Vagina (tissue), 2 donors: ENCODE measurements at places on chromosomes 1 and 21. TPM values are rescaled to one million over a fixed set of nuclear protein-coding genes. Genes with fewer than 3 reads are reported as not detected.

Gene TSPAN1
- 3.9 TPM for total RNA-seq

Gene OR14I1
- total RNA-seq = not detected

Gene OR2T29
- not detected for total RNA-seq

Gene NUDT4B
- not detected for total RNA-seq

Gene CYP4A22
- not detected for total RNA-seq

Gene CNTN2
- total RNA-seq = 7.4 TPM

Gene NCAM2
- total RNA-seq = 4.7 TPM

Gene KIAA1614
- total RNA-seq = 13.0 TPM

Gene NPPB
- total RNA-seq = not detected

Gene CRYAA
- not detected for total RNA-seq

Gene TRAF5
- total RNA-seq = 14.0 TPM

Gene VWA5B1
- total RNA-seq = not detected

Gene C1orf116
- total RNA-seq = 11.8 TPM

Gene LRIF1
- 6.9 TPM for total RNA-seq

Gene ITPKB
- total RNA-seq = 31.7 TPM

Gene INSRR
- not detected for total RNA-seq

Gene RFX5
- total RNA-seq = 13.0 TPM

Gene RCSD1
- 11.5 TPM for total RNA-seq

Gene MMP23B
- total RNA-seq = 42.7 TPM

Gene BMP8A
- 2.9 TPM for total RNA-seq

Gene RGS7
- not detected for total RNA-seq

Gene CD52
- total RNA-seq = 8.1 TPM

Gene ZNF695
- 0.49 TPM for total RNA-seq

Gene THAP3
- 29.0 TPM for total RNA-seq

Gene RAP1GAP
- 1.2 TPM for total RNA-seq

Gene LRRC71
- total RNA-seq = not detected

Gene CELA3B
- not detected for total RNA-seq

Gene HSF2BP
- total RNA-seq = 2.7 TPM

Gene OLFML2B
- total RNA-seq = 12.8 TPM

Gene ARHGAP30
- total RNA-seq = 14.5 TPM

Gene AMY2A
- not detected for total RNA-seq

Gene COL16A1
- 82.3 TPM for total RNA-seq

Gene RGS18
- 0.98 TPM for total RNA-seq

Gene LAPTM5
- 39.8 TPM for total RNA-seq

Gene PRDM15
- total RNA-seq = 31.2 TPM

Gene CD53
- total RNA-seq = 41.5 TPM

Gene MX2
- total RNA-seq = 13.5 TPM

Gene NIPAL3
- total RNA-seq = 21.1 TPM

Gene SPRR1B
- 216 TPM for total RNA-seq

Gene INKA2
- total RNA-seq = 6.1 TPM

Gene PTCH2
- 0.98 TPM for total RNA-seq

Gene RABIF
- total RNA-seq = 7.4 TPM

Gene TPTE
- not detected for total RNA-seq

Gene CD101
- total RNA-seq = 3.9 TPM

Gene OR2T35
- total RNA-seq = not detected

Gene IL6R
- 50.8 TPM for total RNA-seq

Gene SLAMF8
- total RNA-seq = 1.5 TPM

Gene PLPPR4
- total RNA-seq = 1.5 TPM

Gene C1orf185
- not detected for total RNA-seq

Gene MARK1
- total RNA-seq = 13.0 TPM

Gene EXO1
- total RNA-seq = 10.6 TPM

Gene CPT2
- 16.7 TPM for total RNA-seq

Gene PUSL1
- total RNA-seq = 31.2 TPM

Gene GSTM5
- total RNA-seq = 21.1 TPM

Gene LGR6
- 6.6 TPM for total RNA-seq
